ENCODE measurements at places on chromosomes 5 and 9.

- no peak for DNase-seq
Observed at GRCh38 chr5:39059064-39059463, 15.1 kb downstream of the RICTOR start.

- DNase-seq, result no peak
Observed at GRCh38 chr5:158940977-158941376, 158.7 kb downstream of the EBF1 start.

- no peak for DNase-seq
Observed at GRCh38 chr5:45274241-45274640, 421.9 kb downstream of the HCN1 start.

DNA sequence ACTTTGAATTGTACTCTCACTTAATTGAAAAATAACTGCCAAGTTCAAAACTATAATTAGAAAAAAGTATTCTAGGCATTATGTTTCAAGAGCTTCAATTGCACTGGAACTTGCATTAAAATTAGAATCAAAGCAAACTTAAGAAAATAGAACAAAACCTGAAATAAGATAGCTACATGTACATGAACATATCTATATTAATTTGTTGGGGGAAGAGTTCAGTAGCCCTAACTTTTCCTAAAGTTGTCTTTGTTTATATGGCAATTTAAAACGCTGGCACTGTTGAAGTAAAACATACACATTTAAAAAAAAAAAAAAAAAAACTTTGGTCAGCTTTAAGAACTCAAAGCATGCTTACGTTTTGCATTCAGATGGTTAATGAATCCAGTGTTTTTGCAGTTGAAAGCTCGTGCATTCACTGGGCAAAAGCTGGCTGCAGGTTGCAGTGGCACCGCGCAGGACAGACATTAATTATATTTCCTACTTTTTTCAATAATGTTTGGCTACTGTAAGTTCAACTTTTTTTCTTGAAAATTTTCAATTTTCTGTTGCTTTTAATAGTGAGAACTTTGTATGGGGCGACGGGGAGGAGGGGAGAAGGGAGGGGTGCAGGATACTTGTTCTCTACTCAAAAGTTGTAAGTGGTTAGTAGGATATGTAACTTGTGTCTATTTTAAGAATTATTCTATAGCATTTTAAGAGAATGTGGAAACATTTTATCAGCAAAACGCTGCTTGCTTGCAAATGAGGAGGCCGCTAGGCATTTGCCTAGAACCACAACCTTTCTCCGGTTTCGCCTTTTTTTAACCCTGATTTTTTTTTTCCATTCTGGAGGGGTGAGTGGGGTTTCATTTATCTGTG lies 3.9 kb downstream of the NR2F1 start:
- DNase-seq, result no peak

GRCh38 chr5:151862811-151863472 lies 61.7 kb downstream of the GLRA1 start:
- no peak for DNase-seq

GRCh38 chr5:145467446-145467845 lies 367.7 kb downstream of the PRELID2 start:
- DNase-seq, result no peak

DNA sequence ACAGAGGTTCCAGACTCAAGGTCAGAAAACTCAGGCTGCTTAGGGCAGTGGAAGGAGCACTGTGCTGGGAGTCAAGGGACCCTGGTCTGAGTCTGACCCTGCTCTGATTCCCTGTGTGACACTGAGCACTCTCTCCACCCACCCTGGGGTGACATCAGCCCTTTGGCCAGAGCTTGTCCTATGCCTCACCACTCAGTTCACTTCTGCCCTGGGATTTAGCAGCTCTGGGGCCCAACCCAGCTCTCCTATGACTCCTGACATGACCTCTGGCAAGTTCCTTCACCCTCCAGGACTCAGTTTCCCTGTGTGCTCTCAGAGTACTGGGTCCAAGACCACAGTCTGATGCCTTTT lies 63.9 kb downstream of the FAM114A2 start:
- DNase-seq, result no peak

Measured in amniotic stem cell (primary cell).